CD8-positive, alpha-beta memory T cell (primary cell): ENCODE measurements at places on chromosomes 16 and 17. TPM values are rescaled to one million over a fixed set of nuclear protein-coding genes. Genes with fewer than 3 reads are reported as not detected.

DNA sequence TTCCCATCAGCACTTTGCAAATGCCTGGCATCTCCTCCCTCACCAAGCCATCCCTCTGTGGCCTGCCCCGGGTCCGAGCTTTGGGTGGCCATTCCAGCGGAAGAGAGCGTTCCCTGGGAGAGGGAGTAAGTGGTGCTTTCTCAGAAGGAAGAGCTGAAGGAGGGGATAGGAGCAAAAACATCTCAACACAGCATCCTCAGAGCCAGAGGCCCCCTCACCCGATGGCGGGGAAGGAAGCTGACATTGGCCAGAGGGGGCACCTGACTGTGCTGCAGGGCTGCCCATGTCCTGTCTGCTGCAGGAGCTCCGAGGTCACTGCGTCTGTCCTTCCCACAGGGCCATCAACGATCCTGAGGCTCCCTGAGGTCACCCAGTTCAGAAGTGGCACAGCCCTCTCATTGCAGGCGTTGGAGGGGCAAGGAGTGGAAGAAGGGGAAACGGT lies 427 bp upstream of the TLCD3B start:
- DNase-seq = no peak

- DNase-seq = no peak
Measured at GRCh38 chr16:2095315-2095853, 40.3 kb downstream of the PKD1 start.

- DNase-seq = no peak
Measured at GRCh38 chr16:12685806-12686205, 117.9 kb downstream of the CPPED1 start.

DNA sequence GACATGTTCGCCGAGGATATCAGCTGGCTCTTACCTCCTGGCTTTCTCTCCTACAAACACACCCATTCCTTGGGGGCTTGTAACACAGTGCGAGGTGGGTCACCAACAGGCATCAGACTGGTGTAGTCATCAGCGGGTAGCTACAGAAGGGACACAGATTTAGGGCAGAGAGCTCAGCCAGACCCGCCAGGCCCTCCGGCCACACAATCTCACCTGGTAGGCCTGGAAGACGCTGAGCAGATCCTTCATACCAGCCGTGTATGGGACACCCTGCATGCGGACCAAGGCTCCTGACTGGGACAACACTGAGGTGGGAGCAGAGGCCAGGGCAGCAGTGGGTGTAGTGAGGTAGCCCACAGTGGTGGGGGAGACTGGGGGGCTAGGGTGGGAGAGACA lies 5.8 kb downstream of the ESRP2 start:
- no peak for DNase-seq

GRCh38 chr16:4709481-4709880 lies 16.1 kb downstream of the NUDT16L1 start:
- DNase-seq = no peak

DNA sequence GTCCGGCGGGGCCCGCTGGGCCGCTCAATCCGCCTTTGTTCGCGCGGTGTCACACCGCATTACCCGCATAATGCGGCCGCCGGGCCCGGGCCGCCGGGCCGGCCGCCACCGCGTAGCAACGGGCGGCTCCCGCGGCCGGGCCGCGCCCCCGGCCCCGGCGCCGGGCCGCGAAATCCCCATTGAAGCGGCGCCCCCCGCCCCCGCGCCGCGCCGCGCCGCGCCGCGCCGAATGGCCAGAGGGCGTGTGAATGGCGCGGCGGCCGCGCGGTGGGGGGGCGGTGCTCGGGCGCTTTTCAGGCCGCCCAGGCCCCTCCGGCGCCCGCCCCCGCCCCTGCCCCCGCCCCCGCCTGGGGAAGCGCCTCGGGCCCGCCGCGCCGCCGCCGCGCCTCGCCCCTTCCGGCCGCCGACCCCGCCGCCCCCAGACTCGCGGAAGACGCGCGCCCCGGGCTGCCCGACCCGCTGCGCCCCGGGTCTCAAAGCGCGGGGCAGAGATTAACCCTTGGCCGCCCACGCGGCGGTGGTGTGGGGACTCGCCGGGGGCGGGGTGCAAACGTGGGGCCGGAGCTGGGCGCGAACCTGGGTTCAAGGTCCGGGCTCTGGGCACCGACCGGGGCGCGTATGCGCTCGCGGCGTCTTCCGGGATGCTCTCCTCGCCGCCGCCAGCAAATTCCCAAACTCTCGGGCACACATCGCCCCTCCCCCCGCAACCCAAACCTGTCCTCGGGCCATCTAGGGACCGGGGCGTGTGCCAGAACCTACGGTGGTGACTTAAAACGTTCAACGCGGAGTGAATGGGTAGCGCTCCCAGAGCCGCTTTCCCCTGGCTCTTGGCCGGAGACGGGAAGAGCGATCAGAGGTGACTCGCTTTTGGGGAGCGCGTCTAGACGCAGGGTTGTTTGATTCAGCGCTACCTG lies 46.7 kb downstream of the WNT3 start:
- no peak for DNase-seq

The EFNB3 gene
- not detected for polyA plus RNA-seq

The EVI2A gene
- polyA plus RNA-seq = 50.4 TPM

The CDRT15 gene
- polyA plus RNA-seq = not detected

The OR3A3 gene
- polyA plus RNA-seq = not detected
